ENCODE measurements at places on chromosomes 12 and 14. TPM values are rescaled to one million over a fixed set of nuclear protein-coding genes. Genes with fewer than 3 reads are reported as not detected.

The KRT82 gene
- not detected for total RNA-seq

The FOXN4 gene
- total RNA-seq, result not detected

The NEDD8 gene
- total RNA-seq, result 172 TPM

The ZDHHC22 gene
- not detected for total RNA-seq

The ZFYVE26 gene
- total RNA-seq, result 17.2 TPM

The IRAK3 gene
- total RNA-seq, result 9.5 TPM

The DGKA gene
- 18.0 TPM for total RNA-seq

The GPR65 gene
- total RNA-seq, result 0.13 TPM

The TPH2 gene
- total RNA-seq, result not detected

The CHST11 gene
- 2.7 TPM for total RNA-seq

The CCDC197 gene
- total RNA-seq, result not detected

The IAPP gene
- total RNA-seq, result not detected

The CMTM5 gene
- not detected for total RNA-seq

The THTPA gene
- total RNA-seq, result 7.3 TPM

The SMIM41 gene
- under 0.01 TPM for total RNA-seq

The LMO3 gene
- total RNA-seq, result not detected

The EML5 gene
- total RNA-seq, result 0.13 TPM

The GZMB gene
- total RNA-seq, result not detected

The MAP3K9 gene
- total RNA-seq, result under 0.01 TPM

The MYF5 gene
- not detected for total RNA-seq

The KLHDC1 gene
- 0.90 TPM for total RNA-seq

The SLC38A4 gene
- total RNA-seq, result 2.3 TPM

The C12orf60 gene
- 0.63 TPM for total RNA-seq

The TBK1 gene
- total RNA-seq, result 25.7 TPM

The CHGA gene
- not detected for total RNA-seq

The PMCH gene
- total RNA-seq, result not detected

The TSPAN19 gene
- 0.13 TPM for total RNA-seq

The CACNA2D4 gene
- total RNA-seq, result 0.26 TPM

The RFLNA gene
- total RNA-seq, result under 0.01 TPM

The HOXC5 gene
- total RNA-seq, result not detected

The TSPAN8 gene
- not detected for total RNA-seq

The TAS2R8 gene
- total RNA-seq, result not detected

The TSFM gene
- total RNA-seq, result 15.2 TPM

The ENDOU gene
- under 0.01 TPM for total RNA-seq

The GPR132 gene
- total RNA-seq, result under 0.01 TPM

The DAAM1 gene
- total RNA-seq, result 39.2 TPM

The NPFF gene
- not detected for total RNA-seq

The GALNT8 gene
- 0.13 TPM for total RNA-seq

The NTS gene
- total RNA-seq, result 0.26 TPM

The CLEC12A gene
- total RNA-seq, result not detected

The FAM181A gene
- total RNA-seq, result not detected

The TMEM117 gene
- total RNA-seq, result 4.0 TPM

The SUDS3 gene
- total RNA-seq, result 25.0 TPM

Data from dermis microvascular lymphatic vessel endothelial cell (primary cell).